HEK293T (cell line): ENCODE measurements at places on chromosomes 12 and 14.

DNA sequence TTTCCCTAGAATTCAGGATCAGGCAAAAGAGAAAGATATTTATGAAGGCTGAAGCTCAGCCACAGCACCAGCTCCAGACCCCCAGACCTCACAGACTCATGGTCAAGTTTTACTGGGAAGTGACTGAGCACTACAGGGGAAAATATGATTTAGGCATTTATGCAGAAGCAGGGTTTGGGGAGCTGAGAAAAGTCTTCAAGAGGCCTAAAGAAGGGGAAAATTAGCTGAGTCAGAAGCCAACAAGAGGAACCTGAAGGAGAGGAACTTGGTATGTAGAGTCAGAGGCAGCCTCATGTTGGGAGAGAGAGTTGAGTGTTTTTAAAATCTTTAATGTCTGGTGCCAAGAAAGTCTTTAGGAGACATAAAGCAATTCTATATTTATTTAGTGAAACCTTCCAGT, 63.0 kb downstream of the FOS start:
- no peak for DNase-seq

- DNase-seq = no peak
Measured at GRCh38 chr12:88884600-88884999, 304.3 kb upstream of the KITLG start.

GRCh38 chr12:110564471-110564991, 18.6 kb downstream of the PPTC7 start:
- no peak for DNase-seq

GRCh38 chr14:20469242-20469889, at the start of gene PNP:
PNP (plus strand) TSS chr14:20469406; CDS start chr14:20469525, 119 bp downstream.
- peak; percentile 93 for DNase-seq

DNA sequence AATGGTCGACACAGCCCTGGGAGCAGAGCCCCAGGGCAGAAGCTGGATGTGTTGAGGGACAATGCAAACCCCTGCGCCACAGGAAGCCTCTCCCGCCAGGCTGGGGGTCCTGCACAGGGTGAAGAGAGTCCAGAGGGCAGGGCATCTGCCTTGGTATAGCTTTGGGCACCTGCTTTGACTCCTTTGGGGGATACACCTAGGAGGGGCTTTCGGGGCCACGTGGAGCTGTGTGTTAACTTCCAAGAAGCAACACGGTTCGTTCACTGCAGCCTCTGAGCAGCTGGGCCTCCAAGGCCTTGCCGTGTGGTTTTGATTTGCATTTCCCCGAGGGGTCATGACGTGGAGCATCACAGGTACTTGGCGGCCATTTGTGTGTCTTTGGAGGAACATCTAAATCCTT, 5.8 kb upstream of the PUS1 start:
- DNase-seq = no peak

DNA sequence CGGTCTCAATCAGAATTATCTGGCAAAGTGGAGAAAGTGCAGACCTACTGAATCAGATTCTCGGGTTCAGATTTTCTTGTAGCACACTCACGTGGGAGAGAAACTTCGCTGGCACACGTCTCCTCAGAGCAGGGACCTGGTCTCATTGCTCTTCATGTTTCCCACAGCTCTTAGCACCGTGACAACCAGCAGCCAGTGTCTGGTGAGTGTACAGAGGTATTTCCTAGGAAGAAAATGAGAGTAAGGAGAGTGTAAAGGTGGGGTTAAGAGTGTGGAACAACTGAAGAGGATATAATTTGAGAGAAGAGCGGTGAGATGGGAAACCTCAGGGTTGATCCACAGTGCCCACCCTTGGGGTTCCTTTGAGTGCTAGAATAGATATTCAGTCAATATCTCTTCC, 89.2 kb downstream of the ARF6 start:
- no peak for DNase-seq

DNA sequence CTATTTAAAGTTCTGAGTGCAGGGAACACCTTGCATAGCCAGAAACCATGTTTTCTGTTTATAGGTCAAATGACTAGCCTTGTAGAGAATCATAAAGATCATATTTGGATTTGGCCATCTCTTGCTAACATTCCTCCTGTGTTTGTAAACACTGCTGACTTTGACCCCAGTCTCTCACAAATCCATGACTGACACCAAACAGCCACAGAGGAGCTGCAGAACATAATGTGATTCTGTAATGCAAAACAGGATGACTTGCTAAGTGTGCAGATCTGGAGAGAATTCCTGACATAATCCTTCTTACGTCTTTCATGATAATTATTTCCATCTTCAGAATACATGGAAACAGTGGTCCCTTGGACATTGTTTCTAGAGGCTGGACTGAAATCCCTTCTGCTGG, 211.8 kb downstream of the BMP4 start:
- no peak for DNase-seq

- DNase-seq = no peak
Measured at GRCh38 chr12:54359762-54360351, 4.4 kb downstream of the GPR84 start.

GRCh38 chr12:64801381-64801780, 23.1 kb upstream of the TBC1D30 start:
- peak; percentile 21 for DNase-seq

GRCh38 chr12:123713398-123713797, 1.2 kb downstream of the ATP6V0A2 start:
- no peak for DNase-seq

GRCh38 chr12:105738051-105738450, 400.7 kb downstream of the NUAK1 start:
- DNase-seq = no peak

GRCh38 chr12:130517588-130517987, 179.9 kb downstream of the PIWIL1 start:
- no peak for DNase-seq

- no peak for DNase-seq
Measured at GRCh38 chr12:121010860-121011259, 5.4 kb downstream of the C12orf43 start.

DNA sequence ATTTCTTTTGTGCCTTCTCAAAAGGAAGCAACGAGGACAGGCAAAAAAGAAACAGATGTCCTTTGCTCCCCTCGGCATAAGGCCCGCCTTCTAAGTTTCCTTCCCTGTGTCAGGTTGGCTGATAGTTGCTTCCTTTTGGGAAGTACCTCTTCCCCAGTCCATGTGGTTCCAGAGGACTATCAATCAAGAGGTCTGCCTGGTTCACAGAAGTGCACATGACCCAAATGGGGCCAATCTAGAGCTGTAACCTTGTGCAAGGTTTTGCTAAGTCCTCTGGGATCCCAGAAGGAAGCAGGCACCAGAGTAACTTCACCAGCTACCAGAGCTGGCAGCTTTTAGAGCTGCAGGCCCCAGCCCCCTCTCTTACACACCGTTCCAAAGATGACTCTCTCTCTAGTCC, 42.6 kb downstream of the TMEM63C start:
- DNase-seq = no peak

GRCh38 chr12:31599053-31599452, 8.1 kb upstream of the DENND5B start:
- no peak for DNase-seq

- DNase-seq = no peak
Measured at GRCh38 chr12:247271-247670, 15.4 kb downstream of the SLC6A13 start.

GRCh38 chr14:26526137-26526536, 71.7 kb downstream of the NOVA1 start:
- DNase-seq = no peak

DNA sequence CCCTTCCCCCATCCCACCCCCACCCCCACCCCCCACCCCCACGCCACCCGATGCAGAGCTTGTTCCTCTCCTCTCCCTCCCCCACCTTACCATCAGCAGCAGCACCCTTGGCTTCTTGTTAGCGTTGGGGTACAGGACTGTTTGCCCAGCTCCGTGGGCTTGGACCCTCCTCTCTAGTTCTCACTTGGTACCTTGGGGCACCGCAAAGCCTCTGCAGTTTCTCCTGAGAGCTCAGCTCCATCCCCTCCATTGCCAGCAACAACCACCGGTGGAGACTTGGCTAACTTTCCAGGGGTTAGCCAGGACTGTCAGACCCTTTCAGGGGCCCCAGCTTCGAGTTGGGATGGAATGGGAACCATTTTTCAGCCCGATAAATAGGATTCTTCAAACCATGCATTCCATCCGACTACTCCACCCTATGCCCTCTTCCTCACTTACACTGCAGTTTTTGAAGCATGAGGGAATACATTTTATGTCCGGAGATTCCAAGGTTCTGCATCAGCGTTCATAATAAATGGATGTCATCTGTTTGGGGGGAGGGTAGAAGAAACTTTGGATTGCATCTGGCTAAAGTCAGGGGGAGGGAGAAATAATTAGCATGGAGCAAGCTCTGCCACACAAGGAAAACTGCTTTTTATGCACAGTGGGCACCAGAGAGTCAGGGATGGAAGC, 1.1 kb downstream of the SCN8A start:
- no peak for DNase-seq

GRCh38 chr12:122133192-122133950, 40.6 kb downstream of the IL31 start:
- DNase-seq = no peak

- DNase-seq = no peak
Measured at GRCh38 chr14:32009221-32009975, 67.7 kb upstream of the ARHGAP5 start.
